ENCODE measurements at places on chromosomes 4 and X.

DNA sequence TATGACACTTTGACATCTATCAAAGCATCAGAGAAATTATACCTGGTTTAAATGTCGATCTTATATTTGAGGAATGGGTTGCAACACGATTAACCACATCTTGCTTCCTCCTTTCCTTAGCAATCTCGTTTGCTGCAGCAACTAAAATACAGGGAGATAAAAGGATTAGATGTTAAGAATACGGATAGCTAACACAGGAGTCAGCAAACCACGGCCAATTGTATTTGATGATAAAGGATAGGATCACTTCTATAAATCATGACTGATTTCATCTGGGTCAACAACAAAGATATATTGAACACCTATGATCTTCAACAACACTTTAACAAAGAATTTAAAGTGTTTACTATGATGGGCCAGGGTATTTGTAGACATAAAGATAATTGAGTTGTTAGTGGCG lies 5.0 kb downstream of the MAP7D3 start:
- DNase-seq: no peak

GRCh38 chr4:108276690-108277089 lies 108.0 kb upstream of the LEF1 start:
- no peak for DNase-seq

DNA sequence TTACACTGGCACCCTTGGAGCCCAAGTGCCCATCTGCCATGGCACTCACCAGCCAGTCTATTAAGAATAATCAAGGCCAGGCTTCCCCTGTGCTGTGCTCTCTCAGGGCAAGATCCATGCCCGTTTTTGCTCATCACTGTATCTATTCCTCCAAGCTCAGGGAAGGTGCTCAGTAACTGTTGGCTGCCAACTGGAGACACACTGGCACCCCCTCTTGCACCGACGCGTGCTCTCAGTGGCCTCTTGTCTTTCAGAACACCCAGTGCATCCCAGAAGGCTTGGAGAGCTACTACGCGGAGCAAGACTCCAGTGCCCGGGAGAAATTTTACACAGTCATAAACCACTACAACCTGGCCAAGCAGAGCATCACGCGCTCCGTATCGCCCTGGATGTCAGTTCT lies 30.1 kb downstream of the NSG1 start:
- no peak for DNase-seq

- DNase-seq: no peak
Measured at GRCh38 chr4:39205000-39205399, 22.7 kb downstream of the WDR19 start.

- DNase-seq: no peak
Measured at GRCh38 chr4:36235306-36235705, 9.0 kb downstream of the ARAP2 start.

DNA sequence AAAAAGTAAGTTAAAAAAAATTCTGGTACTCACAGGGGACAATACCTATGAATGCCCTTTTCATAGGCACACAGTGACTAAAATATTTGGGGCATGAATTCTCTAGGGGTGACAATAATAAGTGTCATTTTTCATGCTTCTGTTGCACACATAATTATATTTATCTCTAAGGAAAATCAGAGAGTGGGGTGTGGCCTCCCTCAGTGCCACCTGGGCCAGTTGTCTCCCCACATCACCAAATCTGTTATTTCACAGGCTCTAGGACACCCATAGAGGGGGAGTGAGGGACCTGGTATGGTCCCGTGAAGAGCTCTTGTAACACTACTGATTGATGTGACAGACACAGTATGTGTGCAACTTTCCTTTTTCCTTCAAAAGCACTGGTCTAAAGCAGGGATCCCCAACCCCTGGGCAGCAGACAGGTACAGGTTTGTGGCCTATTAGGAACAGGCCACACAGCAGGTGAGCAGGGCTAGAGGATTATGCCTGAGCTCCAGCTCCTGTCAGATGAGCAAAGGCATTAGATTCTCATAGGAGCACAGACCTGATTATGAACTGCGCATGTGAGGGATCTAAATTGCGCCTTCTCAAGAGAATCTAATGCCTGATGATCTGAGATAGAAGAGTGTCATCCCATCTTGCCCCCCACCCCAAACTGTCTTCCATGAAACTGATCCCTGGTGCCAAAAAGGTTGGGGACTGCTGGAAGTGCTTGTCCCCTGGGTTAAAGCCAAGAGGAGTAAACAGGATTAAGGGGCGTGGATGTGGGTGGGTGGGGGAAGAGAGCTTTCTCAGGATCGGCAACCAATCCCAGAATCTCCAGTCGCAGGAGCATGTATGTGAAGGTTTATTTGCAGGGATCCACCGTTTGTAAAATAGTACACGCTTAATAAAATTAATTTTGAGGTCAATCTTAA lies 856 bp downstream of the SLC9B1 start:
- no peak for DNase-seq

GRCh38 chr4:56730097-56730496 lies 49.0 kb upstream of the HOPX start:
- DNase-seq: no peak

GRCh38 chrX:111284631-111285293 lies 14.5 kb upstream of the CAPN6 start:
- no peak for DNase-seq

- DNase-seq: no peak
Measured at GRCh38 chrX:45683914-45684313, 483.2 kb upstream of the DIPK2B start.

DNA sequence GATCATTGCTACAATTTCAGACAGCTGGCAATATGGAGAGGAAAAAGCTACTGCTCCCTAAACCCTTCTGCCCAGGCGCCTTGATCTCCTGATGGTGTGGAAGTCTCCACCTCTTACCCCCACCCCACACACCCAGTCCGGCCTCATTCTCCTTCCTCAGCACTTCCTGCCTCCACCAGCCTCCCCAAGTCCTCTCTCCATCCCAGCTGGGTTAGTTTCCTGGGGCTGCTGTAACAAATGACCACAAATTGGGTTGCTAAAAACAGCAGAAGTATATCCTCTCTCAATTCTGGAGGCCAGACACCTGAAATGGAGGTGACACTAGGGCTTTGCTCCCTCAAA lies 1.1 kb upstream of the CCNQ start:
- DNase-seq: no peak

DNA sequence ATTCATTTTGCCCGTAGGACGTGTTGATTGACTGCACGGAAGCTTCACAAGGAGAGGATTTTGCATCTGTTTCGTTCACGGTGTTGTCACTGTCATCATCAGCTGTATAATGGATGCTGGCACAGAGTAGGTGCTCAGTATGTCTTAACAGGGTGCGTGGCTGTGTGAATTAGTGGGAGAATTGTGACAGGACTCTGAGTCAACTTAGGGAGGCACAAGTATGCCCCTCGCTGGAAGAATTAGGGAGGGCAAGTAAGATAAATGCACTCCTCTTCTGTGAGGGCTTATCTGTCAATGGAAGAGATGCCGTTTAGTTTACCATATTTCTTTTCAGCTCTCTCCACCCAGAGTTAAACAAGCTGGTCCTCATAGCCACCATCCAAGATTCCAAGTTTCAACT lies 107.2 kb downstream of the TRIML1 start:
- DNase-seq: no peak

DNA sequence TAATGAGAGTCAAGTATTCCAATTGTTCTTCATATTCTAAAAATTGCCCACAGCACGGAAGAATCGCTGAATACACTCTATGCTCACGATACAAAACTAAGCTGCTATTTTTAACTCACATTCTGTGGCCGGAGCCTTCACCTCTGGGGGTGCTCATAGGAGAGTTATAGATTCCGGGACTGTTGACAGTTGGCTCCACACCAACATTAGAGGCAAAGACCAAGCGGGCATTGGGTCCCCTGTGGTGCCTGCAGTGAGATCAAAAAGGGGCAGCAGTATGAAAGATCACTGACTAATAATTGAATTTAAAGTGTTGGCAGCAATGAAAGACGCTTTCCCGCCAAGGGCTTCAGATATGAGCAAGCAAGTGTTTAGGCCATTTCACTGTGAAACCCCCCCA lies 146.0 kb downstream of the TMEM144 start:
- DNase-seq: no peak

- DNase-seq: peak; percentile 70
Measured at GRCh38 chrX:49165901-49166881, 3.6 kb downstream of the MAGIX start.

DNA sequence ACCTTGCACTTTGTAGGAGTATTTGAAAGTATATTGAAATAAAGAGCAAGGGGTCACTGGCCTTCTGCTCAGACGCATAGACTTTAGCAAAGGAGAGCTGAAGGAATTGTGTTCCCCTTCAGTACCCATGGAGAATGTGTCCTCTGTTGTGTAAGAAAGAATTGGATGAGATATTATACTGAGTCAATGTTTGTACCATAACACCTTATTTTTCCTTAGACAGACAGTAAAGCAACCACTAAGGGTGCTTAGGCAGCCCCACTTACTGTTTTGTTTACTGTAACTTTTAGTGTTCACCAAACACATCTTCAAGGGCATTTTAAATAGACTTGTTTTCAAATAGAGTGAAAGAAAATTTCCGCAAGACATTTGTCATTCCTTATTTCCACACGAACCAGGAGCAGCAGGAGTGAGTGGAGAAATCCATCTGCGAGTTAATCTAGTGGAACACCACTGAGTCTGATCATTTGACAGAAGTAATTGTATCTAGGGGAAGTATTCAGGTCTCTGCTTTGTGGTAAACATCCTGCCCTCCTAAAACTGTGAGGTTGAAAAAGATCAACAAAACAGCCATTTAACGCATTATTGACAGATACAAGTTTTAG lies 89.5 kb downstream of the SLIT2 start:
- DNase-seq: no peak

GRCh38 chrX:39724544-39724943 lies 373.2 kb downstream of the BCOR start:
- DNase-seq: no peak

DNA sequence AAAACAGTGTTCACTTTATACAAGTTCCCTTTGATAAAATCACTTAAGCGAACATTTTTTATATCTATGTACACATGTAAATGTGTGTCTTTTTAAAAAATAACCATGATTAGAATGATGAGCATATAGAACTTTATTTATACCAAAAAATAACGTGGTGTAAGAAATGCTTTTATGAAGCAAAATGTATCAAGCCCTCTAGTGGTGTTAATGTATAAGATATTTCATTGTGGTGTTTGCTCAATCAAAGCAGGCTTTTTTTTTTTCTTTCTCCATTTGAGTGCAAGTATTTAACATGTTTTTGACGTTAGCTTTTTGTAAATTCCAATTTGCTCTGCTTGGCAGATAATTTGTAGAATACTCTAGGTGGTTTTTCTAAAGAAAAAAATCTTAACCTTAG lies 2092.4 kb upstream of the TENM3 start:
- DNase-seq: no peak

- DNase-seq: no peak
Measured at GRCh38 chr4:25810461-25811373, 52.1 kb downstream of the SEL1L3 start.

- DNase-seq: no peak
Measured at GRCh38 chr4:98518559-98519267, 139.7 kb downstream of the TSPAN5 start.

DNA sequence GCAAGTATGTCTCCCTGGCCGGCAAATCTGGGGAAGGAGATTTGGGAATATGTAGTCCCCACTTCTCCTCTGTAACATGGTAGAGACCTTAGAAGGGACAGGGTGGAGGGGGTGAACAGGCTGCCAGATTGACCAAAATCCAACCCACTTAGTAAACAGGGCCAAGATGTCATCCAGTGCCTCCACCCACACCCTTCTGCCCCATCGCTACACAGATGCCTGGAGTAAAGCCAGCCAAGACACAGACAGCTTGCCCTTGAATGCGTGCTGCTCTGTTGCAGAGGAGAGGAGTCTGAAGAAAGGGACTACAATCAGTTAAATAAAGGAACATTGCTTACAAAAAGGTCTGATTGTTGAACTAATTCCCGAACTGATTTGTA lies 160.1 kb upstream of the LDB2 start:
- no peak for DNase-seq

GRCh38 chrX:82362990-82363389 lies 1145.1 kb upstream of the POU3F4 start:
- DNase-seq: no peak

DNA sequence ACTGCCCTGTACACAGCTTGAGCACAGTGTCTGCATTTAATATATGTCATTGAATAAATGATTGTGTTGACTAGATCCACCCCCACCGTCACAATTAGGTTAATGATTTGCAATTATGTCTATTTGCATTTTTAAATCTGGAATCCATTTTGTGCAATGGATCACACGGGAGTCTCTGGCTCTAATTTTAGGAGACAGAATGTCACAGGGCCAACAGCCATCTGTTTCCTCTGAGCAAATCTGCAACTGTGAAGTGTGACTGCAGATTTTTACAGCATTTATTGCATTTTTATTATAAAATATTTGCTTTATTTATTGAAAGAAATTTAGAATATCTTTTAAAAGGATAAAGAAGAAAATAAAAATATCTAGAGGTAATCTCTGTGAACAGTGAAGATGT lies 316.8 kb downstream of the HS3ST1 start:
- no peak for DNase-seq

DNA sequence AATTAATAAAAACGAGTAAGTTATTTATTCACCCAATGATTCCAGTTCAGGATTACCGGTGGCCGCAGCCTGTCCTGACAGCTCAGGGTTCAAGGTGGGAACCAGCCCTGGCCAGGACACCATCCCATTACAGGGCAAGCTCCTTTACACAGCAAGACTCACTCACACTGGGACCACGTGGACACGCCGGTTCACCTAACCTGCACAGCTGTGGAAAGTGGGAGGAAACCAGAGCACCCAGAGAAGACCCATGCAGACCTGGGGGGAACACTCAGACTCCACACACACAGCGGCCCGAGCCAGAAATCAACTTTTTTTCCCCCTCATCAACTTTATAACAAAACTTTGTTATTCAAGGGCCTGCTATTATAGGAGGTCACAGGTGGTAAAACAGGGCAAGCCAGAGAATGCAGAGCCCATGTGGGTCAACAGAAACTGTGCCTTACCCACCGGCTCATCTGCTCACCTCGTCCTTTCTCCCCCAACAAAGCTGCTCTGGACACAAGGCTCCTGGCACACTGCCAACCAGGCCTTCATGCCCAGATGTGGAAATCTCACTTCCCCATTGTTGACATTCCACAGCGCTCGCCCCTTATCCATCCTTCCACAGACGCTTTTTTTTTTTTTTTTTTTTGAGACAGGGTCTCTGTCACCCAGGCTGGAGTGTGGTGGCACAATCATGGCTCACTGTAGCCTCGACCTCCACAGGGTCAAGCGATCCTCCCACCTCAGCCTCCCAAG lies 8.0 kb upstream of the ODAPH start:
- DNase-seq: no peak
